IMR-90 (cell line): ENCODE measurements at places on chromosomes 7 and 10. TPM values are rescaled to one million over a fixed set of nuclear protein-coding genes. Genes with fewer than 3 reads are reported as not detected.

Gene STAM
- total RNA-seq = 22.9 and 31.9 TPM in 2 replicates

GRCh38 chr10:131009791-131010190, 301.7 kb downstream of the TCERG1L start:
- DNase-seq = no peak

Gene UNC5B
- total RNA-seq = 1.4 and 1.6 TPM in 2 replicates

DNA sequence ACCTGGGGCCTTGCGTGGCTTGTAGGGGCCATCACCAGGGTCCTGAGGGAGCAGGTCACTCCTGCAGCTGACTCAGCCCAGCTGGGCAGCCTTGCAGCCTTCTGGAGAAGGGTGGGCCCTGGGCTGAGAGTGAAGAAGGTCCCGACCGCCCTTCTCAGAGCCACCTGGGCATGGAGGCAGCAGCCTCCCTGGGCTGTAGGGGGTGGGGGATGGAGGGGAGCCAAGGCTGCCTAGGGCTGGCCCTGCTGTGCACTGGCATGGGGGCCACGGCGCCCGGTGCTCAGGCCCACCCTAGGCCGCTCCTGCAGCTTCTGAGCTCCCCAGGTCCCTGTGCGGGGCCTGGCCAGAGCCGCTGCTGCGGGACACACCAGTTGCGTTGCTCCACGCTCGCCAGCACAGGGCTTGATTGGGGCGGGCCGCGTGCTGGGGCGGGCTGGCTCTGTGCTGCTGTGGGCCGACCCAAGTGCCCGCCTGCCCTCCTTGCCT, 63.6 kb upstream of the NKX6-2 start:
- no peak for DNase-seq

Gene ZNF25
- 9.5 and 12.2 TPM in 2 replicates for total RNA-seq

DNA sequence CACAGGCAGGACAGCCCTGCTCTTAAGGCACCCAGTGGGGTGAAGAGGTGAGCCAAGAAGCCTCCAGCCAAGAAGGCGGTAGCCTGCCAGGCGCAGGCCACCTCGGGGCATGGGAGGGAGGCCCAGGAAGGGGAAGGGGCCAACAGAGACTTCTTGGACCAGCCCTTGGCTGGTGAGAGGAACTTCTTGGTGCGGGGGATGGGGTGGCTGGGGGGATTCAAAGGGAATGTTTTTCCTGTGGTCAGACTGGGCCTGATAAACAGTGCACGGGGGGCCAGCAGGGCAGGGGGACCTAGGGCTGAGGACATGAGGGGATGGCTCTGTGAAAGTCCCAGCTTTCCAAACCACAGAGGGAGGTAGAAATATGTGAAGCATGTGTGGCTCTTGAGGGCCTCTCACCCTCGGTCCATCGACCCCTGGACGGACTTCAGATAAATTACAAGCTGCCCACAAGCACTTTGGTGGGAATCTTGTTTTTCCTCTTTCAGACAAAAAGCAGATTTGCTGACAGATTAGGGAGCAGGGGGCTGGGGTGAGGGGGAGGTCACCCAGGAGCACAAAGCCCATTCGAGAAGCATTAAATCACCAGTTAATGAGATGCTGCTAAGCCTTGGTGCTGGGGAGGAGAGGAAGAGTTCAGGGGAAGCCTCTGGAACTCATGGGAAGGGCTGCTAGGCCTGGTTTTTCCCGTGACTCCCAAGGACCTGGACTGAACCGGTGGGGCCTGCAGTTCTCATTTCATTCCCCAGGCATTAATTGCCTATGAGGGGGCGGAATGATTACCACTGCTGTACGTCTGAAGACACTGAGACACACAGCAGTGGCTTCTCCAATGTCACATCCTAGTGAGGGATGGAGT, 11.3 kb downstream of the CRYGN start:
- DNase-seq = peak; percentile 75

GRCh38 chr10:127563718-127564553, 14.8 kb downstream of the NPS start:
- DNase-seq = no peak

- DNase-seq = no peak
Measured at GRCh38 chr10:782751-783648, 93.5 kb upstream of the DIP2C start.

- peak; percentile 66 for DNase-seq
Measured at GRCh38 chr7:44073664-44074348, 8.4 kb upstream of the PGAM2 start.
